Head of caudate nucleus (tissue), 42 donors: ENCODE measurements at places on chromosomes 7 and 10.

- peak; percentile 50 for DNase-seq
These were observed 121.6 kb upstream of the ZNF92 start for GRCh38 chr7:65251851-65252620.

DNA sequence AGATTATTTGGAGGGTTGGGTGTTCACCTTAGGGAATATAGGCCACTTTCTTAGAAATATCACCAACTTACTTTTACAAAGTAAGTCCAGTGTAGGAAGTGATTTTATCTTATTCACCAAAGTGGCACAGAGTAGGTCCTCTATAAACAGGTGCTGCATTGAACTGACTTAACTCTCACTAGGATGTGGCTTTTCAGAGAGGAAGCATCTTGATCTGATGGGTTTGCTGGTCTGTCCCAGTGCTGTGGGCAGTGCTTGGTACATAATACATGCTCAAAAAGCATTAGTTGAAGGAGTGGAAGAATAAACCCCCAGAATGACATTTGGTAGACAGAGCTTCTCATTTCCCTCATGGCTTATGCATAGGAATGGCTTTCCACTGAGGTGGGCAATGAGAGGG lies 334.7 kb downstream of the LRMDA start:
- no peak for DNase-seq

DNA sequence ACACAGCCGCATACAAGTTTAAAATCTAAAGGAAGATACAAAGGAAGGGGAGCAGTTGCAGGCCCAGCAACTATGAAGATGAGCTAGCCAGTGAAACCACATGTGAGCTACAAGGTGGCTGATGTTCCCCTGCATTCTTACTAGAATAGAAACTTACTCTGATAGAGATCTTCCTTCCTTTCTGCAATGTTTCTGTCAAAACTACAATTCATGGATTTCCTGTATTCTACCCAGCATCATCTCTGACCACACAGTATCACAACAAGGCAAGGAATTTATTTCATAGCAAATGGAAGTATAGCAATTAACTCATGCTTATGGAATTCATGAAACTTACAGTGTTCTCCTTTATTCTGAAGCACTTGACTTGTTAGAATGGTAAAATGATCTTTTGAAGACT lies 68.7 kb upstream of the AASS start:
- no peak for DNase-seq

DNA sequence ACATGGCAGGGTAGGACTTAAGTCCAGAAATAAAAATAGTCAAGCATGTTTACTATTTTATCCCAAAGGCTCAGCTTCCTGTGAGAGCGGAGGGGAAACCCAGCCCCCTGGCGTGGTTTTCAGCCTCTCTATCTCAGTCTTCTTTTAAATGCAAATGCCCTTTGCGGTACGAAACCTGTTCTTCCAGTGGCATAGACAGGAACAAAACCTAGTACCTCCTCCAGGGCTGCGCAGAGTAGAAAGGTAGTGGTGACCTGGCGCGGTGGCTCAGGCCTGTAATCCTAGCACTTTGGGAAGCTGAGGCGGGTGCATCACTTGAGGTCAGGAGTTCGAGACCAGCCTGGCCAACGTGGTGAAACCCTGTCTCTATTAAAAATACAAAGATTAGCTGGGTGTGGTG lies 181.3 kb upstream of the FOXK1 start:
- no peak for DNase-seq

GRCh38 chr10:598415-599170 lies 90.9 kb downstream of the DIP2C start:
- DNase-seq, result no peak

DNA sequence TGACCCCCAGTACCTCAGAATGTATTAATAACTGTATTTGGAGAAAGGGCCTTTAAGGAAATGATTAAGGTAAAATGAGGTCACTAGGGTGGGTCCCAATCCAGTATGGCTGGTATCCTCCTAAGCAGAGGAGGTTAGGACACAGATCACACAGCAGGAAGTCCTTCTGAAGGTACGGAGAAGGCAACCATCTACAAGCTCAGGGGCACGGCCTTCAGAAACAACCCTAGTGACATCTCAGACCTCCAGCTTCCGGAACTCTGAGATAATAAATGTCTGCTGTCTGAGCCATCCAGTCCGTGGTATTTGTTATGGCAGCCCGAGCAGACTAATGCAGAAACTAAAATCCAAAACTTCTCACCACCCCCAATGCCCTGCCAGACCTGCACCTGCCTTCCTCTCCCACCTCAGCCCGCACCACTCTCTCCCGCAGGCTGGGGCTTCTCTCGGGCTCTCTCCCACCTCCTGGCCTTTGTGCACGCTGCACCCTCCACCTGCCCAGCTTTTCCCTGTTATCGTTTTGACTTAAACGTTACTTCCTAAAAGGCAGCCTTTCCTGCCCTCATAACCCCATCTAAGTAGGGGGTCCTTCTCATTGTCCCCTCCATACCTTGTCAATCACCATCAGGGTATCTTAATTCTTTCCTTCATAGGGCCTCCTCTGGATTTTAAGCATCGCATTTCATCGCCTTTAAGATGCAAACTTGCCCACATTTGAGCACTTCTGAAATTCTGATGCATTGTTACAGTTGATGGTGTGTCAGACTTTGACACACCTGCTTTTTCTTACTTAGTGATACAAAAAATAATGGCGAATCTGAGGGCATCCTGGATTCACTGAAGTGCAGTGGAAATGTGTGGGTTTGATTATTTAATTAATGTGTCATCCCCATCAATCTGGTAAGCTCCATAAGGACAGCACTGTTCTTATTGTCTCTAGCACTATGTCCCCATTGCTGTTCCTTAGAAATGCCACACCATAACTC lies 32.2 kb upstream of the AQP1 start:
- DNase-seq, result no peak

GRCh38 chr10:99232360-99232999 lies 3.2 kb downstream of the HPSE2 start:
- DNase-seq, result peak; percentile 53

DNA sequence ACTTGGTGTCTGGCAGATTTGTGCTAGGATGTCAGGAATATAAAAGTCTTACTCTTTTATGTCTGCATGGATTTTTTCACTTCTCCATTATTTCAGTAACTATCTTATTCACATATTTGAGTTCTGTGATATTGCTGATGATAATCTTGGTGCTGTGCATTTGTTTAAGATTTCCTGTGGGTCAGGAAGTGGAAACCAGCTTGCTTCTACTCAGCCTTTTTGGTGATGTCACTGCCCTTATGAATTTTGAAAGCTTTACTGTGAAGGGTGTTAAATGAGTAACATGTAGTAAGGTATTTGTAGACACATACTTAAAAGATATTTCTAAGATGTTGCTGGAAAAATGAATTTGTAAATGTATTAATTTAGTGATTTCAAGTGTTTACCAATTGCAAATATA lies 69.5 kb upstream of the VOPP1 start:
- no peak for DNase-seq

GRCh38 chr10:116994113-116994890 lies 10.7 kb downstream of the SHTN1 start:
- DNase-seq, result no peak
